ENCODE measurements at places on chromosomes 13 and 19.

GRCh38 chr13:37621811-37622361 is 23.3 kb upstream of the POSTN start:
- no peak for DNase-seq

DNA sequence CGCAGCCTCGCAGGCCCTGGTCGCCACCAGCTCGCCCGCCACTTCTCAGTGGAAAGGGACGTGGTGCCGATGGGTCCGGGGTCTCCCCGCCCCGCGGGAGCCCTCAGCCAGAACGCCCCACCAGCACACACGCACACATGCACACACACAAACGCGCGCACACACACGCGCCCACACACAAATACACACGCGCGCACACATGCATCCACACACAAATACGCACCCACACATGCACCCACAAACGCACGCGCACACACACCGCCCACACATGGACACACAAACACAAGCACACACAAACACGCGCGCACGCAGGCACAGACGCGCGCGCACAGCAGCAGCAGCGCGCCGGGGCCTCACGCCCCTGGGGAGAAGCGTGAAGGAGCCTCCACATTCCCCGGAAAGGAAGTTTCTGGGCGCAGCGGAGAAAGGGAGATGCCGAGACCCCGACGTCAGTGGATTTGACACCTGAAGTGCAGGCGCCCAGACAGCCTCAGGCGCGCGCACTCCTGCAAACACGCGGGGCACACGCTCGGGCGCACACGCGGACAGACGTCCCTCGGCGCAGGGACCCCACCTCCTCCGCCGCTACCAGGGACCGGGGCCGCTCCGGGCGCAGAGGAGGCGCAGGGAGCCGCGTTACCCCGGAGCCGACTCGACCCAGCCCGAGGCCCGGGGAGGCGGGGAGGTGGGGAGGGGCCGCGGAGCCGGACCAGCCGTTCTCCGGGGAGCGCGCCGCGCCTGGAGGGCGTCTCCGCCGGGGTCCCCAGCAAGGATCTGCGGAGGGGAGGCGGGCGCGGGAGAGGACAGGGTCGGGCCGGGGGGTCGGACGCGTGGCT is 622 bp downstream of the RASA3 start:
- DNase-seq, result peak; percentile 72

- no peak for DNase-seq
Measured at GRCh38 chr19:42286349-42287016, 15.4 kb upstream of the PRR19 start.

- no peak for DNase-seq
Measured at GRCh38 chr13:74115133-74115532, 19.1 kb downstream of the KLF12 start.

GRCh38 chr19:18551631-18552030 is 6.0 kb upstream of the KXD1 start:
- no peak for DNase-seq

Measured in erythroblast (primary cell).